ENCODE measurements at places on chromosomes 1 and 21.
A peak's percentile ranks its signal among the peaks of the same experiment; 100 is the strongest.

- DNase-seq, result no peak
Observed at GRCh38 chr1:193156822-193157142, 29.6 kb downstream of the B3GALT2 start.

DNA sequence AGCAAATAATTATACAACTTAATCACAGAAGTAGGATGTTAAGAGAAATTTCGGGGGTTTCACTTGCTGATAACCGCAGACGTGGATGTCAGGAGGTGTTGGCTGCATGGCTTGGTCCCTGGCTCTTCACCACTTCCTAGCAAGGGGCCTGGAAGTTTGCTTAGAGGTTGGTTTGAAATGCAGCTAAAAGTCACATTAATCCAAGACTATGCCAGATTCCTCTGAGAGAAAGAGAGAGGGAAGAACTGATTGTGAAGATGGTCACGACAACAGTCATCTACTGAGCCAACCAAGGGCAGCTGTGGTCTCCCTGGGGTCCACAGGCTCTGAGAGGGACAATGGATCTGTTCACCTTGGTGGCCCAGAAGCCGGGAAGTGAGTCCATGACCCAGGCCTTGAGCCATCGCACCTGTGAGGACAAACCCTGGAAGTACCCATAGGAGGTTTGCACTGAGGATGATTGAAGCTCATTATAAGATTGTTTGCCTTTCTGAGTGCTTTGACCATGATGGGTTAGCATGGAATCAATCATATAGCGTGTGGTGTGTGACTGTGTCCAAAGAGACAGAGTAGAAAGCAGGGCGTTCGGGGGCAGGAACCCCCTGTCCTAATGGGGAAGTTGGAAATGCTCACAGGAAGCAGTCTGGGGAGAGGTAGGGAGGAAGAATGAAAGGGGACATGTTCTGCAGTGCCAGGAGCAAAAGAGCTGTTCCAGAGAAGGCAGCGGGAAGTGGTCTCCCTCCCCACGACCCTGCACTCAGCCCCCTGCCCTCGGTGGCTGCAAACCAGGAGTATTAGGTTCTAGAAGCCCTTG, 47.1 kb downstream of the UMODL1 start:
- no peak for DNase-seq

GRCh38 chr1:108644984-108645383, 15.9 kb downstream of the HENMT1 start:
- DNase-seq, result no peak

DNA sequence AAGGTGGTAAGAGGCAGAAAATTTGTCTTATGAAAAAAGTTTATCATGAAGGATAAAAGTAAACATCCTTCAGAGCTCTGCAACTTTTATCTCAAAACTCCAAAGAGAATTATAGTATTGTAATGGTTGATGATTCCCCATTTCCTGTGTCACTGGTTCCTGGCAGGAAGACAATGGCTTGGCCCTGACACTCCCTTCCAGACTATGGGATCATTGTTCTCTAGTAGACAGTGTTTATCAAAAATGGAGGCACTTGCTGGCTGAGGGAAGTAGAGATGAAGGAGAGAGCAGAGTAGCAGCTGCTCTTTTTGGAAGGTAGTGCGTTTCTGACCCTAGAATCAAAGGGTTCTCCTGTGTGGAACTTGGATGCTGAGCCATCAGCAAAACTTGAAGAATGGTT, 145.9 kb upstream of the ATP1B1 start:
- DNase-seq, result no peak

DNA sequence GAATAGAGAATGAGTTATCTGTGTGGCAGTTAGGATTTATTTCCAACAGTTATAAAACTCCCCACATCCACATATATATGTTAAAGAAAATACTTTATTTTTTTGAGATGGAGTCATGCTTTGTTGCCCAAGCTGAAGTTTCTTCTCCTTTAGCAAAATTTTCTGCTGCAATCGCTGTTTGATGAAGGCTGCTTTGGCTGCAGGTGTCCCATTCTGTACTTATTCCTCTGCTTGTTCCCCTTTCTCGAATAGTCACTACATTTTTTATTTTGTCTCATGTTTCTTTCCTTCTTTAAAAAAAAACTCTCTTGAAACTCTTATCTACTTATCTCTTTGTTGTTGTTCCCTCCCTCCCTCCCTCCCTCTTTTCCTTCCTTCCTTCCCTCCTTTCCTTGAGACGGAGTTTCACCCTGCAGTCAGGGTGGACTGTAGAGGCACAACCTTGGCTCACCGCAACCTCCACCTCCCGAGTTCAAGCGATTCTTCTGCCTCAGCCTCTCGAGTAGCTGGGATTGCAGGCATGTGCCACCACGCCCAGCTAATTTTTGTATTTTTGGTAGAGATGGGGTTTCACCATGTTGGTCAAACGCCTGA, 10.6 kb downstream of the OR2W3 start:
- DNase-seq, result no peak

DNA sequence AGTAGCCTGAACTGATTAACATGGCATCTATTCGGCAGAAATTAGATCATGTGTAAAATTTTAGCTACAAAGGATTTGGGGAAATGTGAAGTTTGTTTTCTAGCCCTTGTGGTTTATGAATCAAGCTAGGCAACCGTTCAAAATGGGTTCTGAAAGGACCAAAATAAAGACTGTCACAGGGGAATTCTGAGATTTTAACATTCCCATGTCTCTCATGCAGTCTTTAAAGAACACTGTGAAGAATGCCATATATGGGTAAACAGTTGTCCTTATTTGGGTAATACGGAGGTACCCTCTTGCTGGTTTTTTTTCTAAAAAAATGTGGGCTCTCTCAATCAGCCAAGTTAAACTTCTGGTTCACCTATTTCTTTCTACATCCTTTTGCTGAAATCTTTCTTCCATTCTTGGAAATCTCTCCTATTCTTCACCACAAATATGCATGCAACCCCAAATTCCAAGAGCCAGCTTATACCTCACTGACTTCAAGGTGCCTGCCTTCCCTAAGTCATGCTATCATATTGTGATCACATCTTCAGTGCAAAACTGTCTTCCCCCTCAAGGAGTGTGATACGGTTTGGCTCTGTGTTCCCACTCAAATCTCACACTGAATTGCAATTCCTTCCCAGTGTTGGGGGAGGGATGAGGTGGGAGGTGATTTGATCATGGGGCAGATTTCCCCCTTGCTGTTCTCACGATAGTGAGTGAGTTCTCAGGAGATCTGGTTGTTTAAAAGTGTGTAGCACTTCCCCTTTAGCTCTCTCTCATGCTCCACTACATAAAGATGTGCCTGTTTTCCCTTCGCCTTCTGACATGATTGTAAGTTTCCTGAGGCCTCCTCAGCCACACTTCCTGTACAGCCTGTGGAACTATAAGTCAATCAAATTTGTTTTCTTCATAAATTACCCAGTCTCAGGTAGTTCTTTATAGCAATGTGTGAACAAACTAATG, 308.7 kb downstream of the TTLL7 start:
- DNase-seq, result no peak

DNA sequence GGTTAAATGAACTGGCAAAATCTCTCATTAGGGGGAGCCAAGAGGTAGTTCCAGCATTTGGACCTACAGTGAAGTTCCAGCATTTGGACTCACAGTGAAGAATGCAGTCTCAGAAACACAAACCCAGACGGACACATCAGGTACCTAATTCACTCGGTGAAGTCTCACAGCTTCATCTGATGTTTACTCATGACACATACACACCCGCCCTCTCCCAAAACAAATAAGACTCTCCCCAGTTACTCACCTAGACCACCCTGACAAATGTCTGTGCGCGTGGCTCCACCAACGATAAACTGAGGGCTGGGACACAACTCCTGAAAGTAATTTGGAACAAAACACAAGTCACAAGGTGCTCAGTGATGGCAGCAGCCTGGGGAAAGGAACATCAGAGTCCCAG, 11.4 kb downstream of the CAPN8 start:
- DNase-seq, result no peak

- DNase-seq, result no peak
Observed at GRCh38 chr1:161304927-161305866, 4.6 kb downstream of the MPZ start.

- DNase-seq, result no peak
Observed at GRCh38 chr1:244388961-244389360, 62.7 kb downstream of the ADSS2 start.

GRCh38 chr1:215023155-215023832, 59.2 kb upstream of the KCNK2 start:
- no peak for DNase-seq

DNA sequence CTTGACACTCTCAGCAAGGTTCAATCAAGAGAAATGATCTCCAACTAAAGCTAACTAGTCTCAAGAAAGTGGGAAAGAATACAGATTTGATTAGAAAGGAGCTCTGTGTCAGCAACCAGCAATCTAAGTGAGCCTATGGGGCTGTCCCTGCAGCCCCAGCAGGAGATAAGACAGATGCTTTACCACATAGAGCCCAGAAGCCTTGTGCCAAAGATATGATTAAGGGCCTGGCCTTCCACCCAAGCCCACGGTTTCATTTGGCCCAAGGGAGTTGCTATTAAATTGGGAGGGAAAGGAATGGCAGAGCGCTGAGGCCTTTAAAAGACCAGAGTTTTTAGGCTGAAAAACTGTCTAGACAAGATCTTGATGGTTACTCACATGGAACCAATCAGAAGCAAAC, 74.8 kb downstream of the HLCS start:
- no peak for DNase-seq

DNA sequence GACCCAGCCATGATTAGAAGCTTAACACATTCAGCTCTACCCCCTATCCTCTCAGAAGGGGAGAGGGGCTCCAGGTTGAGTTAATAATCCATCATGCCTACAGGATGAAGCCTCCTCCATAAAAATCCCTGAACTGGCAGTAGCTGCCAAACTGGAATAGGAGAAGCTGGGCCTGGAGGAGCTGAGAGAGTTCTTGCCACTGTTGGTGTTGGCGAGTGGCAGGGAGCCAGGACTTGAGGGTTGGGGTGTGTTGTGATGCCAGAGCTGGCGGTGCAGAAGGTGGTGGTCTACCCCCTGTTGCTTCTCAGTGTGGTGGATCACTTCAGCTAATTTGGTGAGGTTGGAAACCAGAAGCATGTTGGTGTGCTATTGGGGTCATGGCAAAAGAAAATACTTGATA, 36.5 kb downstream of the IVNS1ABP start:
- no peak for DNase-seq

DNA sequence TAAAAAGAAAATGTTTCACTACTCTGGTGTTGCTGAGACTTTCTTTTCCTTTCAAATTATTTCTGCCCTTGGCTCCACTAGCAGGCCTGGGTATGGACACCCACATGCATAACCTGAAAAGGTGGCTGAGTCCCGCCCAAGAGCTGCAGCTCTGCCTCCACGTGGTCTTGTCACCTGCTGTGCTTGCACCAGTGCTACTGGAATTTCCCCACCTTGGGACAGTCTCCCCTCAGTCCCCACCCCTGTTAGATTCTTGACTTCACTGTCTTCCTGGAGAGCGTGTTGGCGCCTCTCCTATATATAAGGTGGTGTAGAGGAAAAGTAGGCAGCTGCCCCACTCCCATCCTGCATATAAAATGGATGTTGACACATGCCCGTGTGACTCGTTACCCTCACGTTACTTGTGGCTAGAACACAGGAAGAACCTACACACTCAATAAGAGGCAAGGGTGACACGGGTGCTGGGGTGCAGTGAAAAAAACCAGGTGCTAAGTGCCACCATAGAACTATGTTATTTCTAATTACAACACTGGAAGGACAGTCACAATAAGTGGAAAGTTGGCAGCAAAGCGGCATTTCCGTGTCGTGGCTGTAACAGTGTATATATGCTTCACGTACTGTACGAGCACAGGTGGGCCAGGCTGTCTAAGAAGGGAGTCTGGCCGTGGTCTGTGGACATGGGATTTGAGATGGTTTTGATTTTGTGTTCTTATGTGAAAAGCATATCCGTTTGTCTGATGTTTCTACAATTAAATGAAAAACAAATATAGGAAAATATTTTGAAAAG, 61.0 kb downstream of the POFUT2 start:
- no peak for DNase-seq

GRCh38 chr1:177032434-177032833, 132.1 kb downstream of the ASTN1 start:
- peak; percentile 32 for DNase-seq

DNA sequence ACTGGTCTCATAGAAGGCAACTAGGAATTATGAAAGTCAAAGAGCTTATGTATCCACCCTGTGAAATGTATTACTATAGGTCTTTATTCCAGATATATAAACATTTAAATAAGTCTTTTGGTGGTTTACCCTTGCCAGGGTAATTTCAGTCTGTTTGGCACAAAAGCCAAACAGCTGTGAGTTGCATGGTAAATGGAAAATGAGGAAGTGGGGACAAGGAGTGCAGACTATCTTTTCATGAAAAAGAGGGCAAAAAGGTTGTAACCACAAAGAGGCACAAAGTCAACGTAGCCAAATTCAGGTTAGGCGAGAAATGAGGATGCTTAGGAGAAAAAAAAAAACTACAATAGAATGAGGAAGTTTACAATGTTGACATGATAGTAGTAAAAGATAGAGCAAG, 492.3 kb upstream of the PRMT6 start:
- no peak for DNase-seq

DNA sequence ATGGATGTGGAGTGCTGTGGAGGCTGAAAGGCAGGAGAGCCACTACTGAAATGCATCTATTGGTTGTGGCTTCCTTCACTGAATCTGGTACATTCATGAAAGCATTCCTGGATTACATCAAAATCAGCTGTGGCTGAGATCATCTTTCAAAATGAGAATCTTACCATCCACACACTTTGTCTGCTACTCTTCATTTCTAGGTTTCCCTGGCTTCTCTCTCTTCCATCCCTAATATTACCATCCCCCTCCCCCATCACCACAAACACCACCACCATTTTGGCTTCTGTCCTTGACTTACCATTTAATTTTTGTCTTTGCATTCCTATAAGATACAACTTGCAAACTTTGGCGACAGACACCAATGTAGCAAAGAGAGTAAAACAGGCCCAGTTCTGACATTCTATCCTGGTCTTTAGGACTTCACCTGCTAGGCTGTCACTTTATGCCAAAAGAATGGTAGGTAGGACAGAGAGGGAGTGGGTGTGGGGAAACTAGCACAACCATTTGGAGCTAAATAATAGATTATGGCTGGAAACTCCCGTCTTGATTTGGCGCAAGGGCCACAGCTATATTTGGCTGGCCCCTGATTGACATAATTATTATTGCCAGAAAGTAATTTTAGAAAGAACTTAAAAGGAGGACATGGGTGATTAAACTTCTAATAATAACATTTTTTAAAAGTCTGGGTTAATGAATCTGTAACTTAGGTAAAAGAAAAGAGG, 15.1 kb upstream of the DUSP10 start:
- no peak for DNase-seq

DNA sequence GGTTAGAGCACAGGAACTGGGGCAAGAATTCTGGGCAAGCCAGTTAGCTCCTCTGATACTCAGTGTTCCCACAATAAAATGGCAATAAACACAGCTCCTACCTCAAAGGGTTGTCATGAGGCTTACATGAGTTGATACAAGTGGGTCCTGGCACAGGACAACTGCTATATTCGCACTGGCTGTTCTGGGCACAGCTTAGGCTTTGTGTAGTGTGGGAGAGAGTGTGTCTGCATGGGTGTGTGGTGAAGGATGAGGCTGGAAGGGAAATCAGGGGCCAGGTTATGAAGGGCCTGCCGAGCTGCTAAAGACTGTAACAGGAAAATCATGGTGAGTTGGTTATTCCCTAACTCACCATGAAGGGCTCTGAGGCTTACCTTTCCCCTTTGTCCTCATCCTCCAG, 18.7 kb downstream of the ETV3 start:
- no peak for DNase-seq

GRCh38 chr1:3692598-3692997, 40.3 kb downstream of the TP73 start:
- DNase-seq, result no peak

GRCh38 chr1:151314137-151314875, 12.9 kb downstream of the PI4KB start:
- DNase-seq, result no peak
